ENCODE measurements at places on chromosomes 1 and 21. TPM values are rescaled to one million over a fixed set of nuclear protein-coding genes. Genes with fewer than 3 reads are reported as not detected.

Gene CDC7
- 30.3 TPM for total RNA-seq

Gene HRNR
- not detected for total RNA-seq

DNA sequence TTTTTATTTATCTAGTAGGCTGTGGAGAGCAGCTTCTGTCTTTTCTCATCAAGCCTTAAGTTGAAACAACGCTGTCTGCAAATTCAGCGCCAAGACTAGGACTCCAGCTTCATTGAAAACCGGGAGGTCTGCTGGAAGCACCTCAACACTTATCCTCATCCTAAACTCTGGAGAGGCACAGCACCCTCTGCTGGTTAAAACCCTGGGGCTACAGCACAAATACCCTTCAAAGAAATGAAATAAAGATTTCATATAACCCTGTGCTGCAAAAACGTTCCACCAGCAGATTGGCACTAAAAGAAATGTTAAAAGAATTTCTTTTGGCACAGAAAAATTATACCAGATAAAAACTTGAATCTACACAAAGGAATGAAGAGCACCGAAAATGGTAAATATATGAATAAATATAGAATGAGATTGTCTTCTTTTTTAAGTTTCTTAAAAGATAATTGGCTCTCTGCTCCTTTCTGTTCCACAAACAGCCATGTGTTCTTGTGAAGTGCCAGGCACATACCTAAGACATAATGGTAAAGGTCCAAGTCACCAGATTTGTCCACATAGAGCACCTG is 227.7 kb upstream of the SAMSN1 start:
- peaks cover 8% of the 10 kb centered on the region for H3K27me3 ChIP-seq
- H3K27ac ChIP-seq: no peak overlapping the region
- H3K36me3 ChIP-seq: no peaks in the 10 kb centered on the region
- H3K4me1 ChIP-seq: no peaks in the 10 kb centered on the region

DNA sequence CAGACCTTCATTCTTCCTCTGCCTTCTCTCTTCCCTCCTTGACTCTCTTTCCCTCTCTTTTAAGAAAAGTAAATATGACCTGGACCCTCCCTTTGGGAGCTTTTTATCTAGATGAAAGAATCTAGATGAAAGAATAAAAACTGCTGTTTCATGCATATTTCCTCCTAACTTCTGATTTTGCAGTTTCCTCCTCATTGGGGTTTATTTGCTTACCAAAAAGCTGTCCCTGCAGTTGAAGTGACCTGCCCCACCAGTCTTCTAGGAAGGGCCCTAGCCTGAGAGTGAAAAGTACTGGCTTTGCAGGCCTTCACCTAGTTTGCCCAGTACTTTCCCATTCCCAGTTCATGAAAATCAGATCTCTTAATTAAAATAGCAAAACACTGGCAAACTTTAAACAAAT is 28.3 kb upstream of the CACYBP start:
- H3K4me1 ChIP-seq: peaks cover 51% of the 10 kb centered on the region
- H3K27ac ChIP-seq: no peak overlapping the region

GRCh38 chr1:226674892-226675714 is 64.0 kb downstream of the ITPKB start:
- H3K27ac ChIP-seq: peak overlapping the region; percentile 94
- peak; percentile 91 for DNase-seq
- peak overlapping the region; percentile 68 for H3K4me3 ChIP-seq
- peaks cover 92% of the 10 kb centered on the region for H3K4me1 ChIP-seq
- no peaks in the 10 kb centered on the region for H3K27me3 ChIP-seq

- H3K4me3 ChIP-seq: no peak overlapping the region
- H3K27me3 ChIP-seq: no peaks in the 10 kb centered on the region
- peaks cover 10% of the 10 kb centered on the region for H3K36me3 ChIP-seq
- DNase-seq: no peak
Observed at GRCh38 chr21:43905726-43906455, 40.9 kb downstream of the AGPAT3 start.

- H3K27me3 ChIP-seq: no peaks in the 10 kb centered on the region
- peak overlapping the region; percentile 38 for H3K4me3 ChIP-seq
- peaks cover 90% of the 10 kb centered on the region for H3K4me1 ChIP-seq
- peaks cover 8% of the 10 kb centered on the region for H3K36me3 ChIP-seq
Observed at GRCh38 chr1:206468571-206468970, 1.7 kb upstream of the IKBKE start.

- no peak overlapping the region for H3K4me3 ChIP-seq
- no peaks in the 10 kb centered on the region for H3K36me3 ChIP-seq
- no peaks in the 10 kb centered on the region for H3K27me3 ChIP-seq
Observed at GRCh38 chr1:62309906-62310305, 9.3 kb downstream of the KANK4 start.

DNA sequence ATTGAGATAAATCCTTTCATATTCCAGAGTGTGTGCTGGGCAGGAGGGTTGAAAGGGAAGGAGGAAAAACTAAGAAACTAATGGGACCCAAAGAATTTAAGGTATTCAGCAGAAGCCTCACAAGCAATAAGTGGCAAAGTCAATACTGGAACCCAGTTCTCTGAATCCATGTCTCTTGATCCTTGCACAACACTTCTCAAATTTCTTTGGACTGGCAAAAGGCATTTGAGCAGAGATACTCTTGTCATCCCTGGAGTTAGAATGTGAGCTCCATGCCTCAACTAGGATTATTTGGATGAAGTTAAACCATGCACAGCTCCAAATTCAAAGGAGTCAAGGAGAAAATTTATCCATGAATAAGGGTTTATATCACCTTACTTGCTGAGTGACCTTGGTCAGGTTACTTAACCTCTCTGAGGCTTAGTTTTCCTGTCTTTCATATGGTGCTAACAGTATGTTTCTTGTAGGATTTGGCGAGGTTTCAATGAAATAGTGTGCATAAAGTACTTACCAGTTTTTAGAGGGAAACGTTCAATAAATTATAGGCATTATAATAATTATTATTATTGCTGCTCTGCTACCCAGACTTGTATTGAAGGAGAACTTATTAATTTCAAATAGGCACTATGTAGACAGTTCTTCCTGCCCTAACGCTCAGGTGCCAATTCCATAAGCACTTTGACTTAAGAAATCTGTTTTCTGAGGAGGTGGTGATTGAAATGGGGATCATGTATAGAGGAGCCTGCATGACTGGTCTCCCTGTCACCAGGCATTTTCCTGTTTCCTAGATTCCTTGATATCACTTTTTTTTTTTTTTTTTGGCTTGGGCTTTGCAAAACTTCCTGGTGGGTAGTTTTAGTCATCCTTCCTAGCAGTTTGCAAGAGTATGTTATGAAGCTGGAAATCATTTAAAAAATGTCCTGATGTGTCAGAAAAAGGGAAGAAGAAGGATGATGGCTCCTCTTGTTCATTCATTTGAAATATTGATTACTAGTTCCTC is 125.0 kb upstream of the JUN start:
- peaks cover 5% of the 10 kb centered on the region for H3K4me1 ChIP-seq
- no peak overlapping the region for H3K27ac ChIP-seq
- H3K27me3 ChIP-seq: no peaks in the 10 kb centered on the region
- no peak overlapping the region for H3K4me3 ChIP-seq
- no peak for DNase-seq

GRCh38 chr1:228471762-228472398 is 15.3 kb upstream of the RNF187 start:
- DNase-seq: peak; percentile 45
- no peak overlapping the region for H3K4me3 ChIP-seq
- peak overlapping the region; percentile 47 for H3K27ac ChIP-seq
